ENCODE measurements at places on chromosomes 3 and 15.

- DNase-seq, result no peak
Measured at GRCh38 chr3:134255404-134255803, 4.7 kb upstream of the RYK start.

- no peak for DNase-seq
Measured at GRCh38 chr3:182455011-182455410, 338.3 kb upstream of the ATP11B start.

- no peak for DNase-seq
Measured at GRCh38 chr3:44554626-44555592, at the start of gene ZKSCAN7. ZKSCAN7 (plus strand) TSS chr3:44555193; CDS start chr3:44557048, 1,855 bp downstream.

GRCh38 chr3:55483196-55484095 lies 3.7 kb downstream of the WNT5A start:
- DNase-seq, result no peak

DNA sequence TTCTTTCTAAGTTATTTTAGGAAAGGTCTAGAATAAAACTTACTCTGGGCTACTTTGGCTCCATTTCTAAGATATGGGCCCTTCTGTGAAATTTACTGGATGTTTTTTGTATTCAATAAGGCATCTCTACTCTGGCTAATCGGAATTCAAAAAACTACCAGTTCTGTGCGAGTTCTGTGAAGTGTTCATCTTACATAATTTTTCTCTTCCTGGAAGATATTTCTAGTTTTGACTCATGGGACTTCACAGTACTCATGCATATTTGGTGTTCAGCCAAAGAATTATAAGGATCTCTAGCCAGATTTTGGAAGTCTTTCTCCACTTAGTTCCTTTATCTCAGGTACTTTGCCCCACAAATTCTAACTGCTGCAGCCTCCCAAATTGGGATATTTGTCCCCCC lies 46.4 kb upstream of the MBNL1 start:
- DNase-seq, result no peak

GRCh38 chr15:22259881-22260421 lies 179.6 kb downstream of the OR4M2 start:
- no peak for DNase-seq

DNA sequence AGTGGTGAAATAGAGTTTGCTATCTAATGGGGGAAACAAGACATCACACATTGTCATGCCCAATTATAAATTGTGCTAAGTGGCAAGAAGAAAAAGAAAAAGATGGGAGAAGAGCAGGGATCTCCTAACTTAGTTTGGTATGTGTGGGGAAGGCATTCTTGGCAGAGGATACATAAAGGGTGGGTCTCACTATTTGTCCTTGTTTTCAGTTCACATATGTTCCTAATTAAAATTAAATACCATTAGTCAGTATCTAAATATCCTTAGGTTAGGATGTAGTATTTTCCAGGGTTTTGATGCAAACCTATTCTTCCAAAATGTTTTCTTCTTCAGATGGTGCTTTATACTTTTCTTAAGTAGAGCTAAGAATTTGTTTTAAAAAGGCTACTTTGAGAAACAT lies 173.7 kb downstream of the B3GALNT1 start:
- DNase-seq, result no peak

GRCh38 chr3:171976526-171976925 lies 62.9 kb upstream of the FNDC3B start:
- DNase-seq, result no peak

- DNase-seq, result no peak
Measured at GRCh38 chr15:62119227-62119864, 45.7 kb downstream of the C2CD4B start.

GRCh38 chr15:51202783-51203182 lies 108.1 kb upstream of the TNFAIP8L3 start:
- DNase-seq, result no peak

DNA sequence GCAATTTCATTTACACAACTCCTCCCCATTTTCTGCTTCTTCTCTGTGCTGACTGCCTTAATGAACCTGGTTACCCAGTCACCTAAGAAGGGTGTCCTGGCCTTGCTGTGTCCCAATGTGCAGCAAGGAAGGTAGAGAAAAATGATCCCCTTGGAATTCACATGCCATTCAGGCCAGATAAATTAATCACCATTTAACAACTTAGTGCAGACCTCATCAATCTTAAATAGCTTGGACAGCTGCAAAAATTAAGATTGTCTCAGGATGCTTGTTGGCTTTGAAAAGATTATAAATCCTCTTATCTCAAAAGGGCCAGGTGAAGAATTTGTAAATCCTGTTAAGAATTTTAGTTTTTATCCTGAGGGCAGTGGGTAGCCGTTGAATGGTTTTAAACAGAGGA lies 9.7 kb upstream of the CDV3 start:
- DNase-seq, result no peak

- no peak for DNase-seq
Measured at GRCh38 chr3:105843994-105844393, 24.8 kb downstream of the CBLB start.

- no peak for DNase-seq
Measured at GRCh38 chr3:10299679-10300078, 6.9 kb upstream of the GHRL start.

DNA sequence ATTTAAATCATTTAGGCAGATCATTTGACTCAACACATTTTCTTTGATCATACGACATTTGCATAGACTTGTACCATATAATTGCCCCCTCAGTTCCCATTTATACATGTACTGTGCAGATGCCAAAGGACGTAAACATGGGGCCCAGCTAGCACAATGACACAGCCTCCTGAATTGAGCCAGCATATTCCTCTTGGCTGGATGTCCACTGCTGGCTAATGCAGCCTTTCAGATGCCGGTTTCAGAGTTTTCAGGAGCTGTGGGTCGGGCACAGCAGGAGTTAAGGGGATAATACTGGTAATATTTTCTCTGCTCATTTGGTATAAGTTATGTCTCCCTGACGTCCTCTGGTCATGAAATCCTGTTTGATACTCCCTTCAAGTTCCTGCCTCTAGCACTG lies 39.4 kb downstream of the KAT2B start:
- DNase-seq, result no peak

DNA sequence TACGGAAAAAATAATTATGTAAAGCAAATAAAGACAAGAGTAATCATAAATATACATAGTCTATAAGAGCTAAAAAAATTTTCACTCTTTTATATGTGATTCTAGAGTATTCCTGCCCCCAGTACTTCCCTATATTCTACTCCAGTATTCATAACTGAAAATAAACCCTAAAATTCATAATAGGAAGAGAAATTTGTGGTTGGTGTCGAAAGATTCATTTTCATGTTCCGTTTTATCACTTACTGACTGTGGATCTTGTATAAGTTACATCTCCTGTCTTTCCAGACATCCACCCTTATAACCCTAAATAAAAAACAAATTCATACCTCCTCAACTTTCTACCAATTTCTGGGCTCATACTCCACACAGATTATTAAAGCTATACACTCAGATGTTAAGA lies 16.0 kb upstream of the MBNL1 start:
- DNase-seq, result no peak

GRCh38 chr3:112437146-112438022 lies 61.9 kb downstream of the BTLA start:
- no peak for DNase-seq

DNA sequence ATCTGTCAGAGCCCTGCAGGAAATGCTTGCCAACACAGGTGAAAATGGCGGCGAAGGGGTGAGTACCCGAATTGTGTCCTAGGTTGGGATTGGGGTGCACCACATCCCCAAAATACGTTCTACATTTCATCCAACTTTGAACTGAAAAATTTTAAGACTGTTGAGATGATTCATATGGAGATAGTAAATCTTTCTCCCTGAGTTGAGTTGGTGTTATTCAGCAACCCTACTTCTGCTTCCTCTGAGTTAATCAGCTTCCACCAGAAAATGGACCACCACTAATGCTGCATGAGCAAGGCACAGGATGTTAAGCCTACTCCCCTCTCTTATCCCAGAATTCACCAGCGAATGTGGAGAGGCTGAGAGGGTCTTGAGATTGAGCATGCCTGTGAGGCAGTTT lies 192.9 kb downstream of the RYR3 start:
- no peak for DNase-seq

GRCh38 chr3:161423911-161424522 lies 52.7 kb upstream of the SPTSSB start:
- no peak for DNase-seq

DNA sequence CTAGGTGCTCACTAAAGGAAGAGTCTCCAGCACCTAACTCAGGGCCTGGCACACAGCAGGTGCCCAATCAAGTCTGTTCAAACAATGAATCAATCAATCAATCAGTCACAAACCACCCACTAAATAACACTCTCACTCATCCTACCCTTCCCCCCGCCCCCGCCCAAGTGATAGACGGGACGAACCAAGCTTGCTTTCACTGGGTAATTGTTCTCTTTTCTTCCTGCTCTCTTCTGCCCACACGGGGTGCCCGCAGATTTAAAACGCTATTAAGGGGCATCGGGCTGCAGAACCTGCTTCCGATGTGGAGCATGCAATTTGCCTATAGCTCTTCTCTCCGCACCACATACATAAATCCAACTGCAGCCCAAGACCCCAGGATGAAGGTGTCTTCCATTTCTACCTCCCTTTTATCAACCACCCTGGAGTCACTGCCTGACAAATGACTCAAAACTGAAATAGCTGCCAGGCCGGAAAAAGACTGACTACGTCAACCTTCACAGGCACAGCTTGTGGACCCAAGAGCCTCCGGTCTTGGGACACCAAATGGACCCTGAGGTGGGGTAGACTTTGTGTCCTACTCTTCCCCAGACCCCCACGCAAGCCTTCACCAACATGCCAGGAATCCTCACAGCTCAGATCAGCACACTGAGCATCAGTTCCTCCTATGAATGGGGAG lies 1.7 kb downstream of the KLHL25 start:
- DNase-seq, result no peak

GRCh38 chr3:14393440-14394106 lies 8.8 kb upstream of the SLC6A6 start:
- DNase-seq, result no peak

DNA sequence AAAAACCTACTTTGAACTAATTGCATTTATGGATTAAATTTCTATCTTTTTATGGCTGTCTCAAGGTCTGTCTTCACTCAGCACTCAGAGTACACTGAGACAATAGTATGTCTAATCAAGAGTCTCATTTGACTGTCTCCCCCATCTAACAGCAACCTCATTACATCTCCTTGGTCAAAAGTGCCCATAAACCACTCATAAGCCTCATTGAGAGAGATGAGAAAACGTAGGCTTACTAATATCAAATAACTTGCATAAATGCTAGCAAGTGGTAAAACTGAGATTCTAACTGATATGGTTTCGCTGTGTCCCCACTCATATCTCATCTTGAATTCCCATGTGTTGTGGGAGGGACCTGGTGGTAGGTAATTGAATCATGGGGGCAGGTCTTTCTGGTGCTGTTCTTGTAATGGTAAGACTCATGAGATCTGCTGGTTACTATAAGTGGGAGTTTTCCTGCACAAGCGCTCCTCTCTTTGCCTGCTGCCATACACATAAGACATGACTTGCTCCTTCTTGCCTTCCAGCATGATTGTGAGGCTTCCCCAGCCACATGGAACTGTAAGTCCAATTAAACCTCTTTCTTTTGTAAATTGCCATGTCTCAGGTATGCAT lies 113.9 kb downstream of the TFDP2 start:
- DNase-seq, result no peak

- no peak for DNase-seq
Measured at GRCh38 chr15:71678191-71678590, 132.2 kb upstream of the NR2E3 start.

DNA sequence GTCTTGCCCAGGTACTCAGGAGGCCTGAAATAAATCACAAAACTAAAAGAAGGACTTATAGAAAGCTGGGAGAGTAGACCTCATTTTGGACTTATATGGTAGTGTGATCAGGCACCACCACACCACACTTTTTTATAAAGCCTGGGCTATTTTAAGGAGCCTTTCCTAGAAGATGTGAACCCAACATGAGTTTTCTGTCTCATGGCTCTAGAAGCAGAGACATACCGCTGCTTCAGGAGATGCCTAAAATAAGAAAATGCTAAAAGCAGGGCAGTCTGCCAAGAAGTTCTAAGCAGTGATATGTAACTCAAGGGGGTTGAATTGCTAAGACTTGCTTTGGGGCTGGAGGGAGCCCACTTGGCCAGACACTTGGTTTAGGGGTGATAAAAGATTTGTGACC lies 49.6 kb downstream of the SUMF1 start:
- DNase-seq, result no peak

GRCh38 chr3:153252963-153253362 lies 90.9 kb downstream of the RAP2B start:
- DNase-seq, result no peak

GRCh38 chr3:124780761-124781475 lies 50.7 kb downstream of the UMPS start:
- no peak for DNase-seq

DNA sequence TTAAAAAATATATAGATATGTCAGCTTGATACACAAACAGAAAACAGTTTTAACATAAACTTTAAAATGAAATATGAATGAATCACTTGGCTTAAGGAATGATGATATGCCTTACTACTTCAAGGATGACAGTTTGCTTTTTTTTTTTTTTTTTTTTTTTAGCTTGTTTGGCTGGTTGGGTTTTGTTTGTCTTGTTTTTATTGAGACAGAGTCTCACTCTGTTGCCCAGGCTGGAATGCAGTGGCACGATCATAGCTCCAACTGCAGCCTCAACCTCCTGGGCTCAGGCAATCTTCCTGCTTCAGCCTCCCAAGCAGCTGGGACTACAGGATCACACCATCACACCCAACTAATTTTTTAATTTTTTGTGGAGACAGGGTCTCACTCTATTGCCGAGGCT lies 14.5 kb downstream of the LRRC2 start:
- no peak for DNase-seq

DNA sequence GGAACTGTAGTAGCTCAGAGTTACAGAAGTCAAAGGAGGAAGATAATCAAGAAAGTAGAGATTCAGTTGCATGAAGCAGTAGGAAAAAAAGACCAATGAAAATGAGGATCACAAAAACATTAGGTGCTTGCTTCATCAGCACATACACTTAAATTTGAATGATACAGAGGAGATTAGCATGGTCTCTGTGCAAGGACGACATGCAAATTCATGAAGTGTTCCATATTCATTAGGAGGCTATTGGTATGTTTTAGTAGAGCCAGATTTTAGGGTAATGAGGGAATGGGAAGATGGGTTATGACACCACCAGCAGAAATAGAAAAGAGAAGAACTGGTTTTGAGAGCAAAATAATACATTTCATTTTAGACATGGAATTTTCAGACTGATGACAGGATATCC lies 21.0 kb upstream of the TTC14 start:
- no peak for DNase-seq

- no peak for DNase-seq
Measured at GRCh38 chr3:141538568-141539240, 51.9 kb downstream of the RASA2 start.
